ENCODE measurements at places on chromosomes 3 and 15. TPM values are rescaled to one million over a fixed set of nuclear protein-coding genes. Genes with fewer than 3 reads are reported as not detected.

The ANKUB1 gene
- total RNA-seq: not detected

The CSPG5 gene
- total RNA-seq: under 0.01 TPM

The ALAS1 gene
- total RNA-seq: 61.8 TPM

The ERICH6 gene
- total RNA-seq: under 0.01 TPM

The FGF7 gene
- total RNA-seq: 488 TPM

The NR1I2 gene
- under 0.01 TPM for total RNA-seq

The SNX1 gene
- 42.9 TPM for total RNA-seq

The SRP14 gene
- total RNA-seq: 162 TPM

The PPP2R3A gene
- 10.5 TPM for total RNA-seq

The PLSCR2 gene
- total RNA-seq: not detected

The CORO2B gene
- 15.7 TPM for total RNA-seq

The GPR160 gene
- 0.50 TPM for total RNA-seq

The FOXL2NB gene
- not detected for total RNA-seq
